ENCODE measurements at places on chromosomes 1 and 21.
A peak's percentile ranks its signal among the peaks of the same experiment; 100 is the strongest.

GRCh38 chr1:38788341-38789336 lies 70.9 kb downstream of the RRAGC start:
- no peak overlapping the region for H3K27ac ChIP-seq
- no peak for DNase-seq
- H3K4me1 ChIP-seq, result no peaks in the 10 kb centered on the region

DNA sequence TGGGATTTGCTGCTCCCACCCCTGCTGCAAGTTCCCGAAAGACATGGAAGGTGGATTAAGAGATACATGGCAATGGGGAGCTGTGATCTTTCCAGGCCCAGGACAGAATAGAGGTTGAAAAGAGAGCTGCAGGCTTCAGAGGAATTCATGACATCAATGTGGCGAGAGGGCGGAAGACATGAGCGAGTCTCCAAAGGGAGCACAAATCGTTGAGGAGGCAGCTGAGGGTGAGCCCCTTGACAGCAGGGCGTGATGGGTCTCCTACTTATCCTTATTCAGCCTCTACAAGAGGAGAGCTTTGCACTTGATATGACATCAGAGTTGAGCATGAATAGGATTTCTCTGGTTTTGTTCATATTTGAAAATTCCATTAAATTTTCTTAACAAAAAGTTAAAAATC lies 45.5 kb upstream of the TACSTD2 start:
- H3K27me3 ChIP-seq, result no peaks in the 10 kb centered on the region
- no peak overlapping the region for H3K27ac ChIP-seq
- no peaks in the 10 kb centered on the region for H3K36me3 ChIP-seq
- no peak for DNase-seq
- H3K4me1 ChIP-seq, result no peaks in the 10 kb centered on the region

DNA sequence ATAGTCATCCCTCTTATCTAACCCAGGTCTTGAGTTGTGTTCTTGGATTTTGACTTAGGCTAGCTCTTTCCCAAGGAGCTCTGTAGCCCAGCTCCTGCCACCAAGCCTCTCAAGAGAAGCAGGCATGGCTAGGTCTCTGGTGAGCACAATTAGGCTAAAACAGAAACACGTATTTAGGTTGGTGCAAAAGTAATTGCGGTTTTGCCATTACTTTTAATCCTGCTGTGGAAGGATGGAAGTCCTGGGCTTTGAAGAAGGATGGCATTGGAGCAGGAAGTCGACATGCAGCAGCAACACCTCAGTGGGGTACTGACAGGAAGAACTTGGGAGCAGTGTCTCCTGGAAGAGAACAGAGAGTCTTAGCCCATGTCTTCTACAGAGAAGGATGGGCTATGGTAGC lies 80.0 kb upstream of the CCDC190 start:
- peaks cover 2% of the 10 kb centered on the region for H3K27me3 ChIP-seq
- no peak for DNase-seq
- no peak overlapping the region for H3K27ac ChIP-seq
- H3K4me1 ChIP-seq, result no peaks in the 10 kb centered on the region
- H3K4me3 ChIP-seq, result no peak overlapping the region

DNA sequence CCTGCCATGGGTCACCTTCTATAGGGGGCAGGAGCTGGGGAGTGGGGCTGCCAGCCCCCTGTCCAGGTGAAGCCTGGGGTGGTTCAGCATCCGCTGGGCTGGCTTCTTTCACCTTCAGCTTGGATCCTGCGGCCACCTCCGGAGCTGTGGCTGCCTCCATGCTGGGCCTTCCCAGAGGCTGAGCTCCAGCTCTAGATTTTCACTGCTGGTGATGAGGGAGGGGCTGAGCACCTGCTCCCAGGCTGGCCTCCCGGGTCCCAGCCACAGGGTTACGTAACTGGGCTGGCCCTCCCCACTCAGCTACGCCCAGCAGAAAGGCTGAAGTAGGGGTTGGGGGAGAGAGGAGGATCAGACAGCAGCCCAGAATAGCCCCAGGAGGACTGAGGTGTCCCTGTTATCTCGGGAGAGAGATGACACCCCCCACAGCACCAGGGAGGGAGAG lies at the start of gene MYBPHL:
Gene MYBPHL (minus strand): TSS at position 180 of the 442 bp plus-strand sequence. CDS start 20 bp downstream, at position 160.
- no peak within 1 kb of the TSS for H3K27ac ChIP-seq
- no peaks in the 10 kb centered on the region for H3K36me3 ChIP-seq
- H3K4me3 ChIP-seq, result no peak within 1 kb of the TSS
- DNase-seq, result no peak

GRCh38 chr1:115088871-115089419 lies 358 bp downstream of the TSPAN2 start:
- no peaks in the 10 kb centered on the region for H3K27me3 ChIP-seq
- DNase-seq, result no peak
- no peak overlapping the region for H3K27ac ChIP-seq
- H3K4me1 ChIP-seq, result no peaks in the 10 kb centered on the region
- H3K4me3 ChIP-seq, result peak overlapping the region; percentile 21

DNA sequence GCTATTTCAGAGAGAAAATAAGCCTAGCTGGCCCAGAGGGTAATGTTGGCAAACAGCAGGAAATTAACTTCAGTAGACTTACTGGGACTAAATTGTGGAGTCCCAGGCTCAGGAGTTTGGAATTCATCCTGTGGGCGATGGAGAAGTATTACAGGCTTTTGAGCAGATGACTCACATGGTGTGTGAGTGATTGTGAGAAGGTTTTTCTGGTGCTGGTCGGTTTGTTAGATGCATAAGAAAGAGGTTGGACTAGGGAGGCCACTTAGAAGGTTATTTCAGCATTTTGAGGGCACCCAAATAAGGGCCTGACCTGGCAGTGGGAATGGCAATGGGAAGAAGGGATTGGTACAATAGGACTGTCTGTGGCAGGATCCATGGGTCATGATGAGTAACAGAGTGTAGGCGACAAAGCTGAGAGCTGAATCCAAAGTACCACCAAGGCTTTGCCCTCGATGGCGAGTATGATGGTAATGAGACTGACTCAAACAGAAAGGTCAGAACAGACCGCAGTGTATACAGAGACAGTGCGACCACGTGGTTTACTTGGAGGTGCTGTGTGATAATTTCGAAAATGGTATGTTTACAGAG lies 69.2 kb upstream of the KIF26B start:
- no peaks in the 10 kb centered on the region for H3K4me1 ChIP-seq
- no peak overlapping the region for H3K4me3 ChIP-seq
- DNase-seq, result no peak
- no peaks in the 10 kb centered on the region for H3K36me3 ChIP-seq

DNA sequence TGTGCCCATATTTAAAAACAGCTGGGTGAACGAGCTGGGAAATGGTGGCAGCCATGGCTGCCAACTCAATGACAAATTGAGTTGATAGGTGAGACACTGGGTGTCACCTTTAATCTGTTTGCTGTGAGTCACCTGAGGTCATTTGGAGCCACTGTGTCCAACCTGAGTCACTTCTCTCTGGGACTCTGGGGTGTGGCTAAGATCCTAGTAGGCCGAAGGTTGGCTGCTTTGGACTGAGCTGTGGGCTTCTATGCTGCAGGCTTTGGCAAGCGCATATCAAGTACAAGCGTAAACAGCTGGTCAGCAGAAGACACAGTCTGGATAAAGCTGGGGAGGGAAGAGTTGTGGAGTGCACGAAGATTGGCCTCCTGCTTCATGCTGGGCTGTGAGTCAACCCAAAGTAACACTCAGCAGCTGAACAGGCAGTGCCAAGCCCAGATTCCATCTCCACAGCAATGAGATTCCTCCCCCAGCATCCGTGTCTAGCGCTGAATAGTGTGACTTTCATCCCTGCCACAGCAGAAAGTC lies 24.0 kb downstream of the TEX35 start:
- peak overlapping the region; percentile 25 for H3K27ac ChIP-seq
- H3K4me3 ChIP-seq, result peak overlapping the region; percentile 14
- peak; percentile 91 for DNase-seq
- no peaks in the 10 kb centered on the region for H3K36me3 ChIP-seq
- peaks cover 29% of the 10 kb centered on the region for H3K4me1 ChIP-seq
- H3K27me3 ChIP-seq, result no peaks in the 10 kb centered on the region

- H3K4me1 ChIP-seq, result no peaks in the 10 kb centered on the region
- H3K27me3 ChIP-seq, result peaks cover 3% of the 10 kb centered on the region
- H3K27ac ChIP-seq, result no peak overlapping the region
Measured at GRCh38 chr1:2840036-2840809, 38.7 kb upstream of the TTC34 start.

DNA sequence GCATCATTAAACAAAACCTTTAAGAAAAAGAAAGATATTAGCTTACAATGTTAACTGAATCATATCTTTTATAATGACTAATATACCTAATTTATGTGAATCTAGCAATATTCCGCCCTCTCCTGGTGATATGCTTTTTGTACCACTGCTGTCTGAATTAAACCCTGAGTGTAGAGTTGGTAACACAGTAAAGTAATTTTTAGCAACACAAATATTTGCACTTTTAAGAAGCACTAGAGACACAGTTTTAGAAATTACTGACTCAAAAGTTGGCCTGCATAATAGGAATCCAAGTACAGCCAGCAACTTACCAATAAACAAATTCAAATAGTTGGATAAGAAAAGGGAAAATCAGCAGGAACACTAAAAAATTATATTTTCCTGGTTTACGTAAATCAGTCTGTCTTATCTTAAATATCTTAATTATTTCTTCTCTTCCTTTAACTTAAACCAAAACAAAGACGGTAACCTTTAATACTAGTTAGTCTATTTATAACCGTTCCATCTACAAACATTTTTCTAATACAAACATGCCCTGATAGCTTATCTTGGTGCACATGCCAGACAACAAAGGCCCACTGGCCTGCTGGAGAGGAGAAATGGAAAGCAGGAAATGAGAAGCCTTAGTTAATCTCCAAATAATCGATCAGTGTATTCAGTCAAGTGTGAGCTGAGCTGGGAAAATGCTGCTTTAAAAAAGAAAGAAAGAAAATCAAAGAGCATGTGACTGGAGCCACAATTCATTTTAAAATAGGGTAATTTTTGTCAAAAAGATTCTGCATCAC lies 246.0 kb downstream of the RERE start:
- H3K4me3 ChIP-seq, result no peak overlapping the region
- H3K36me3 ChIP-seq, result no peaks in the 10 kb centered on the region
- DNase-seq, result no peak
- H3K27me3 ChIP-seq, result no peaks in the 10 kb centered on the region
- no peak overlapping the region for H3K27ac ChIP-seq
- peaks cover 11% of the 10 kb centered on the region for H3K4me1 ChIP-seq

DNA sequence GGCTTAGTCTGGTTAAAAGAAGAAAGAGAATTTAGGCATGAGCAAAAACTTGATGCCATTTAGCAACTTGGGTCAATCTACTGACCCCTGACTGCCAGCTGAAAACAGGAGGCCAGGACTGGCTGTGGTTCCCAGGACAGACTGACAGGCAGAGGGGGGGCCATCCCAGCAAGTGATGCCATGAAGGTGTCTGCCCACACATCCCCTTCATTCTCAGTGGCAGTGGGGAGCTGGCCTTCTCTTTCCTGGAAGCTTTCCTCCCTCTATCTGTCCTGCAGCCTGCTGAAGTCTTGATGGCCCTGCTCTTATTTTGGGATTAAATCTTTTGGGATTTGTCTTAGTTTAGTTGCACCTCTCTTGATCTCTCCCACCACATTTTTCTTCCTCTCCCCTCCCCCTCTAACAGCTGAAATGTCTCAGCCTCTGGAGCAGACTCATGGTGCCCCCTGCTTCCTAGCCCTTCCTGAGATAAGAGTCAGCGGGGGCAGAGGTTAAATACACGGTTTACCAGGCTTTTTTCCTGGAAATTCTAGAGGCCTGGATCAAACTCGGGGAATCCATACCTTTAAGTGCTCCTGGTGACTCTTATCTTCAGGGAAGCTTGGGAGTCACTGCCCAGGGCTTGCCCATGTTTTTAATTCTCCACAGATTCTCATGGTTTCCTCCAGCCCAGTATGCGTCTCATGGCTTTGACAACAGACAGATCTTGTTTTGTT lies 99.5 kb upstream of the TSPAN2 start:
- H3K4me3 ChIP-seq, result no peak overlapping the region
- no peaks in the 10 kb centered on the region for H3K36me3 ChIP-seq
- no peak overlapping the region for H3K27ac ChIP-seq
- no peak for DNase-seq

DNA sequence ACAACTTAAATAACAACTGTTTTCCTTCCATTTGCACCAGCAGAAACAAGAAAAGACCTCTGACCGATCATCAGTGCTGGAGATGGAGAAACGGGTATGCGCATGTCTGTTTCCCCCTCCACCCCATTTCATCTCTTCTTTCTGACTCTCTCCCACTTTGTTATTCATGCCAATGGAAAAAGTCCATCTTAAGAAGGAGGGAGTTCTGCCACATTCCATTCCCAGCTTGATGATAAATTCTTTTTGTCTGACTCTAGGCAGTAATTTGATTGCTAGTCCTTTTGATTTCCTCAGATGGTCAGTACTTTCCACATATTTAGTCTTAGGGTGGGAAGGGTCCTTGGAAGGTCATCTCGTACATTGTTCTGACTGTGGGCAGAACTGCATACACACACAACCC lies 142.5 kb downstream of the SYT2 start:
- no peaks in the 10 kb centered on the region for H3K27me3 ChIP-seq
- no peaks in the 10 kb centered on the region for H3K4me1 ChIP-seq
- H3K4me3 ChIP-seq, result no peak overlapping the region
- no peaks in the 10 kb centered on the region for H3K36me3 ChIP-seq
- H3K27ac ChIP-seq, result no peak overlapping the region

GRCh38 chr1:166673722-166674121 lies 165.6 kb upstream of the POGK start:
- H3K4me1 ChIP-seq, result no peaks in the 10 kb centered on the region
- H3K36me3 ChIP-seq, result no peaks in the 10 kb centered on the region
- no peaks in the 10 kb centered on the region for H3K27me3 ChIP-seq
- no peak for DNase-seq
- no peak overlapping the region for H3K4me3 ChIP-seq

- H3K27ac ChIP-seq, result no peak overlapping the region
- no peak overlapping the region for H3K4me3 ChIP-seq
- H3K27me3 ChIP-seq, result peaks cover 4% of the 10 kb centered on the region
Measured at GRCh38 chr1:48726557-48727215, 50.0 kb downstream of the BEND5 start.

Data from Panc1 (cell line).